ENCODE measurements at places on chromosomes 6 and 20.

GRCh38 chr6:7938562-7939183 is 28.1 kb upstream of the TXNDC5 start:
- DNase-seq: no peak

- no peak for DNase-seq
Measured at GRCh38 chr20:53255102-53255710, 283.0 kb downstream of the TSHZ2 start.

GRCh38 chr20:37413379-37413778 is 67.4 kb downstream of the SRC start:
- no peak for DNase-seq

DNA sequence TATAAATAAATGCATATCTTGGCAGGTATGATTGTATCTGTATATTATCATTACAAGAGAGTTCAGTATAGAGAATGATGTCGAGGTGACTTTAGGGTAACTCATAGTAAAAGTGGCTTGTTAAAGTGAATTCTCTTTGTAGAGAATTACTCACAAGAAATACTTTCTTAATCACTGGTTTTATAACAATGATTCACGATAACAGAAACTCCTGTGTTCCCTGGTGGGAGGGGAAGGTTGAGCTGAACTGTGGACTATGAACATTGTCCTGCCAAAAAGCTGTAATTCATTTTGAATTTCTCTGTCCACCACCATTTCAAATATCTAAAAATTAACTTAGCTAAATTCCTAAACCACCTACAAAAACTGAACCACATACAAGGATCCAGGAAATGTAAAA is 7.7 kb downstream of the TPMT start:
- no peak for DNase-seq

GRCh38 chr6:149289966-149290365 is 27.5 kb upstream of the TAB2 start:
- DNase-seq: no peak

DNA sequence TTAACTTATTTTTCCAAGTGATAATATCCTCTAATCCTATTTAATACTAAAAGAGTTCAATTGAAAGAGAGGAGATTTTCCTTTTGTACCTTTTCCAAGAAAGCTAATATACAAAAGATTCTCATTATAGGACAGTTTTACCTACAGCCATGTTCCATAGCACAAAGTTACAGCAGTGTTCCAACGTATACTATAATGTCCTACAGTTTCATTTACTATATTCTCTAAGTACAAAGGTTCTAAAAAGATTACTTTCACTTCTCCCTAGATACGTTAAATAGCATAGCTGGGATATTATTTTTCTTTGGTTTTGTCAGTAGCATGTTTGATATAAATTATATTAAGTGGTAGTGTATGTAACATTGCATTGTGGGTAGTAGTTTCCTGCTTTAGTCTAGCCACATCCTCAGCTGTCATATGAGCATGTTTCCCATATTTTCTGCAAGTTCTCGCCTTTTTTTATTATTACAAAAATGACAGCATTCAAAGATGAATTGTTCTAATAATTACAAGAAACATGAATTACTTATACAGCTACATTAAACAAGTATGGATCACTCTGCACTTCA is 4.4 kb upstream of the RUNX2 start:
- no peak for DNase-seq

GRCh38 chr6:148747471-148748165 is 788 bp downstream of the UST start:
- no peak for DNase-seq

- peak; percentile 79 for DNase-seq
Measured at GRCh38 chr6:11241793-11242201, 9.3 kb upstream of the NEDD9 start.

GRCh38 chr6:99951016-99951805 is 42.8 kb downstream of the MCHR2 start:
- no peak for DNase-seq

DNA sequence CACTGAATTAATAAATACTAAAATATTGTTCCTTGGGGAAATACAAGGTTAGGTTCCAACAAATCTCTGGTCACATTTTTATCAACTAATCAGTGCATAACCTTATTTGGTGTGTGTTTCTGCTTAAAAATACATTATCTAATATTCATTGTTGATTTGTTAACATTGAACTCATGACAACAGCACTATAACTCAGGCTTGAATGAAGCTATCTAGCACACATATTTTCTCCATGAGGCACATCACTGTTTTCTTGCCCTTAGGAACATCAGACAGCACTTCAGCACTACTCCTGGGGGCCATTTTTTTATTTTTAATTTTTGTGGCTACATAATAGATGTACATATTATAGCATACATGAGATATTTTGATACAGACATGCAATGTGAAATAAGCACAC is 277.2 kb upstream of the NT5E start:
- DNase-seq: no peak

- DNase-seq: no peak
Measured at GRCh38 chr6:110326609-110327008, 31.5 kb downstream of the METTL24 start.

- DNase-seq: peak; percentile 63
Measured at GRCh38 chr20:44018259-44018941, 103.7 kb downstream of the TOX2 start.

GRCh38 chr6:10383331-10384090 is 31.4 kb downstream of the TFAP2A start:
- no peak for DNase-seq

- DNase-seq: no peak
Measured at GRCh38 chr20:6698056-6698455, 69.4 kb upstream of the BMP2 start.

DNA sequence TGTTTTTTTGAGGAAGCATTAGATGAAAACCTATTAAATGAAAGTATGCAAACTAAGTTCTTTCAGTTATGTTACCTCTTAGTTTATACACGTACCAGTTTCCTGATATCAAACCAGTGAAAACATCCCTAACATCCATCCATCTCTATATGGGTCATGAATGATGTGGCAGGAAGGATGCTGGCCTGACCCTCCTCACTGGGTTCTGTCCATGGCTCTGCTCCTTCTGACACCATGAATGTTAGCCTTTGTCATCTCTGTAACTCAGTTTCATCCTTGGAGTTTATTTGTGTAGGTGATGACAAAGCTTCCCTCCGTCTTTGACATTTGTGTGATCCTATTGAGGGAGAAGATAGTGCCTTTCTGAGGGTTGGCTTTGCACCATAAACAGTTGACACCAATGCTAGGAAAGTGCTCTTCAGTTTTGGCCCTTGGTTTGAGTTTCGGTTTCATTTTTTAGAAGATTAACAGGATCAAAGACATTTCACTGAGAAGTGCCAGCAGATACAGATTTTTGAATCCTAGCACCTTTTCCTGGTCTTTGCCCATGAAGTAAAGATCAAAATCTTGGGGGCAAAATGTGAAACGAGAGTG is 72.0 kb upstream of the SCGN start:
- DNase-seq: no peak

- DNase-seq: no peak
Measured at GRCh38 chr6:39404312-39404711, 81.8 kb upstream of the KCNK16 start.

- DNase-seq: no peak
Measured at GRCh38 chr6:13445005-13445743, 42.2 kb downstream of the GFOD1 start.

GRCh38 chr6:80728101-80728750 is 621.8 kb downstream of the BCKDHB start:
- DNase-seq: no peak

- DNase-seq: no peak
Measured at GRCh38 chr6:124719913-124720312, 242.3 kb upstream of the RNF217 start.

DNA sequence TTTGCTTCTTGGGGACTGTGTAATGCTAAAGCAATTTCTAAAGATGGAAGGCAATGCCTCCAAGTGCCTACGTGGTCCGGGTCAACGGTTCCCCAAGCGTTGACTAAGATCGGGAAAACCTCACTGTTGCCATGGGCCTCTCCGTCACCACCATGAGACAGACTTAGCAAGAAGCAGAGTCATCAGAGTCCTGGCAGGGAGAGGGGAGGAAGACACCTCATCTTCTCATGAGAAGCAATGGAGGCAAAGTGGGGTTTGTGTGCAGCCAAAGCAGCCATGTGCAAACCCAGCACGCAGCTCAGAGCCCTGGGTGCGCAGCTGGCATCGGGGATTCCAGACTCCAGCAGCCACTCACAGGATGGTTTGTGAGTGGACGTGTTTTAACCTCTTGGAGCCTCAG is 111.4 kb downstream of the SYNDIG1 start:
- DNase-seq: no peak

DNA sequence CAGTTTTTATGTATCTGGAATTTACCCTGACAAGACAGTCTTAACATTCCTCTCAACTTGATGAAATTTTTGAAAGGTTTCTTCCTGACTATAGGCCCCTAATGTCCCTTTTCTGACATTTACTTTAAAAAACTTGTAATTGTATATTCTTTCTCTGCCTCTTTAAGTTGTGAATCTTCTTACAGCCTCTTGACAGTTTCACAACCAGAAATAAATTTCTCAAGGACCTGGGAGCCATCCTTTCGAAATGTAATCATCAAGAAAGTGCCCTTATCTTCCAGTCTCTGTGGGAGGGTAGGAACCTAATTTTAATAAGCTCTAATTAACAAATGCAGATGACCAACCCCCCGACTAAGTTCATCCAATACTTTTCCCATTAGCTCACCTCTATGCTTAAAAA is 403.6 kb upstream of the GJE1 start:
- no peak for DNase-seq

DNA sequence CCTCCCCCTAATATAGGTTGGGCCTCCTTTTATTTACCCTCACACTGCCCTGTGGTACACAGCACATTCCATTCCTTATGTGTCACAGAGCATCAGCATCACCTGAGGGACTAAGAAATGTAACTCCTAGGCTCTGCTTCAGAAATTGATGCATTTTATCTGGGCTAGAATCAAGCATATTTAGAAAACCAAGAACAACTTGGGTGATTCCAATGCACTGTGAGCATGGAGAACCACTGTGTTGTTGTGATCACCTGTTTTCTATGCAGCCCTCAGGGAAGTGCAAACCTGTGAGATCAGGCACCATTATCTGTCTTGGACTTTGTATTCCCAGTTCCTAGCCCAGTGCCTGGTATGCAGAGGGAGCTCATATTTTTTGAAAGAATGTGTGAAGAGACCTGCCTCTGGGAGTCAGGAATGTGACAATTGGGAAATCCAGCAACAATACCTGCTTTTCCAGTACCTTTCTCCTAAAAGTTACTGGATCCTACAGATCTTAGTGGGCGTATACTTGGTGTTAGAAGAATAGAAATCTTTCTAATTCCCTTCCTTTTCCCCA is 7.0 kb downstream of the KAT14 start:
- DNase-seq: no peak

DNA sequence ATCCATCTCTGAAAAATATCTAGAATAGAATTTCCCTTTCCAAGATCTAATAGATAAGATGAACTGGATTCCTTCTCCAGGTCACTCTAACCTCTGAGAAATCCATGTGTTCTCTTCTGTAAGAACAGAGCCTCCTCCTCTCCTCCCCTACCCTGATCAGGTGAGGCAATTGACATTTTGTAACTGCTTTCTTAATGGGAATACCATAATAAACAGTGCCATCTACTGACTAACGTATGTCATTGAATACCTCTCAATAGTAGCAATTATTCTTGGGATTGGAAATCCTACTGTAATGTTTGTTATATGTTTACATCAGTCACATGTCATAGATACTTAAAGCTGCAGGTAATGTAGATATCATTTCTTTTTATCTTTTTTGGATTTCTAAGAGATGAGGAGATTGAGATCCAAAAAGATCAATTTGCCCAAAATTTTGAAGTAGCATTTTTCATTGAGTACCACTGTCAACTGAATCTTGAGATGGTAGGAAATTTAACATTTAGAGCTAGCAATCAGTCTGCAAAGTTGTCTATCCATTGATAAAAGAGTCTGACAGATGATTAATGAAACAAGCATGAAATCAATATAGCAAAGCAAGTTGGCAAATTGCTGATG is 365.8 kb upstream of the HSF2 start:
- DNase-seq: no peak

- no peak for DNase-seq
Measured at GRCh38 chr20:46951405-46951804, 56.8 kb downstream of the EYA2 start.

GRCh38 chr6:43939281-43940070 is 169.5 kb downstream of the VEGFA start:
- peak; percentile 73 for DNase-seq

DNA sequence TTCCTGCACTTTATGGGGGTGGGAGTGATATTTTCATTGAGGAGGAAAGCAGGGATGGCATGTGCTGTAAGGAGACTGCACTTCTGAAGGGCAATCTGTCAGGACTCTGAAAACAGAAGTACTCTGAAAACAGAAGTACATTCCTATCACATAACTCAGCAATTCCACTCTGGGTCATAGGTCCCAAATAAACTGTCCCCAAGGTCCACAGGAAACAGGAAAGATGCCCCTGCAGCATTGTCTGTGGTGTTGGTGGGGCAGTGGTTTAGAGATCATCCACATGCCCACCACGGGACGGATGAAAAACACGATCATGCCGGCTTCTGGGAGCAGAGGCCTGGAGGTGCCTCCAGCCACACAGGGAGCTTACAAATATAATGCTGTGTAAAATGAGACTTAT is 150.3 kb downstream of the OTOR start:
- DNase-seq: no peak

DNA sequence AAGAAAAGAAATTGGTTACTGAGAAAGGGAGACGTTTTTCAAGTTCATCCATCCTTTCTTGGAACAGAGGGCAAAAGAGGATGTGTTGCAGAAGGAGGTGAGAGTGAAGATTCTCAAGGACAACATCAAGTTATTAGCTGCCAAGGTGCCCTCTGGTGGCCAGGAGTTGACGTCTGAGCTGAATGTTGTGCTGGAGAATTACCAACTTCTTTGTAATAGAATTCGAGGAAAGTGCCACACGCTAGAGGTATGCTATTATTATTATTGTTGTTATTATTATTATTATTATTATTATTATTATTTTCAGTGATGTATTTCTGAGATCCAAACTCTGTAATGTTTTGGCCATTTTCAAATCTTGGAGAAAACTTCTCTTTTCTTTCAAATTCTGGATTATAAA is 197.0 kb downstream of the UTRN start:
- DNase-seq: no peak

DNA sequence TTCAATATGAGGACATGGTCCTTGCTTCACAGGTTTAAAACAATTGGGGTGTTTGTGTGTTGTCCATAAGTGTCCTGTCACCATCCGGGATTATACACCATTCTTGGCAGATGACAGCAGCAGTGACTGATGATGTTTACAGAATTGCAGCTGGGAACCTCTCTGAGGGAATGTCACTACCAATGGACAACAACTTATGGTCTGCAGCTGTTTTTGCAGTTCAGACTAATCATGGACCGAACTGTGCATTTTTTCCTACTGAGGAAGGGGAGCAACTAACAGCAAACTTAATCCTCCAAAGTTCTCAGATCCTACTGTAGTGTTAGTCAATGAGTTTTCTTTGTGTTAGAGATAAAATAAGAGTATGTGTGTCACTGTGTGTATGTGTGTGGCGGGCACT is 26.0 kb downstream of the FAM229B start:
- DNase-seq: no peak

GRCh38 chr6:53866226-53866625 is 71.4 kb downstream of the LRRC1 start:
- DNase-seq: no peak
